ENCODE measurements at places on chromosomes 6 and 20.

- no peak for DNase-seq
Measured at GRCh38 chr20:19078448-19079373, 133.7 kb upstream of the SLC24A3 start.

DNA sequence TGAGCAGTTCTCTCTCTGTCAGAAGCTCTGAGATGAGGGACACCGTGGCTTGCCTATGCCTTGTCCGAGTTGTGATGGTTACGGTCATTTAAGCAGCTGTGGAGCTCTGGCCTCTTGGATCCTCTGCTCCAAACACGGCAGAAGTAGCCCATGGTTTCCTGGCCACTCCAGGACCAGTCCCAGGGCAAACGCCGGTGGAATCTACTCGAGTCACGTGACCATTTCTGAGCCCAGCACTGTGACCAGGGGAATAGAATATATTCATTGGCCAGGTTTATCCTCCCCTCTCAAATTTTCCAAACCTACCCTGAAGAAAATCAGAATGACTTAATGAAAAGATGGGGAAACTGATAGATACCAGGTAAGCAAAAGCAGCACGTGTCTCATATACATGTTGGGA, 152.8 kb downstream of the TTLL2 start:
- DNase-seq: no peak

- DNase-seq: peak; percentile 11
Measured at GRCh38 chr6:97947841-97948240, 664.8 kb upstream of the MMS22L start.

- DNase-seq: peak; percentile 88
Measured at GRCh38 chr6:21769405-21769861, 175.9 kb downstream of the SOX4 start.

DNA sequence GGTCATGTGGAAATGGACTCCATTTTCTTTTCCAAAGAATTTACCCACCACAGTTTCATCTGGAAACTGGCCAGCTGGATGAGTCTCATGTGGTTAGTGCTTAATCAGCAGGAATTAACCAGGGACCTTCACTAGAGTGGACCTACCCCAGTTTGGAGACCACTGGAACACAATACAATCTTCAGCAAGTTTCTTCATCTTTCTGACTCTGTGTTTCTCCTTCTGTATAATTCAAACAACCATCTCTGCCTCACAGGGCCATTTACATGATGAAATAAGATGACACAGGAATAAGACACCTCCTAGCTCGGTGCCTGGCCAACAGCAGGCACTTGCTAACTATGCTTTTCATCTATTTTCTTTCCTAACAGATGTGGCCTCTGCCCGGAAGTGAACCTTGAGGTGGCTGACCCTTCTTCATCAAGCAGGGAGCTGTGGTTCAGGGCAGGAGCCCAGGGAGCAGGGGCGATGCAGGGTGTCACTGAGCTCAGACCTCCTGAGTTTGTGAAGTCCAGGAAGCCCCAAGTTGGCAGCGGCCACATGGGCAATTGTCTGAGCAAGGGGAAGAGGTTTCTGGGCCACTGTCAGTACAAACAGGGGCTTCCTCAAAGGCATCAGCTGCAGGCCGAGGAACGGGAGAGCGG, 98.8 kb downstream of the SOD2 start:
- DNase-seq: peak; percentile 60

GRCh38 chr20:17635332-17636244, 46.5 kb downstream of the RRBP1 start:
- no peak for DNase-seq

GRCh38 chr6:1869308-1869707, 259.6 kb downstream of the FOXC1 start:
- no peak for DNase-seq

DNA sequence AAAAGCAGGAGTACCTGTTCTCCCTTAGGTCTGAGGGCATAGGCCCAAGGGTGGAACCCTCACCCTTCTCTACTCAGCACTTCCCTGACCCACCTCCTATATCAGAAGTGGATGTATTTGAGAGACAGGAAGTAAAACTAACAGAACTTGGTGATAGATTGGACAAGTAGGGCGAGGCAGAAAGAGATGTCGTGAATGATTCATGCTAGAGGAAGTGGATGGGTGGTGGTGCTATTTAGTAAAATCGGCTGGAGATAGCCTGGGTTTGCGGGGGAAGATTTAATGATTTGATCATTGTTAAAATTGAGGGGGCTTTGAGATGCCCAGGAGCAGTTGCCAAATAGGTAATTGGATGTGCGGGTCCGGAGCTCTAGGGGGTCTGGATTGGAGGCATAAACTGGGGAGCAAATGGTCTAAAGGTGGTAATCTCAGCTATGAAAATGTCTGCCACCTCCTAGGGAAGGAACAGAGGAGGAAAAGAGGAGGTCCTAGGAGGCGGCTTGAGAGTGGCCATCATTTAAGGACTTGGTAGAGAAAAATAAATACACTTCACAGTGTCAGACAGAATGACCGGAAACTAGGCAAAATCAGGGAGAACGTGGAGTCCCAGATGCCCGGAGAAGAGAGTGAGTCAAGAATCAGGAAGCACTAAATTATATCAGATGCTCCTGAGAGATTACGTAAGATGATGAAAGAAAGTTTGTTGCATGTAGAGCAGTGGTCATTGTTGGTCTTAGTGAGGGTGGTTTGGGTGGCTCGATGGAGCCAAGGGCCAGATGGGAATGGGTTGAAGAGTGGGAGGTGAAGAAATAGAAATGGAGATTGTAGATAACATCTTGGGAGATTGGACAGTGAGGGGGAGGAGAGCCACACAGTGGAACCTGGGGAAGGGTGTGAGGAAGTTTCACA, 142.0 kb downstream of the CEP57L1 start:
- DNase-seq: peak; percentile 43

DNA sequence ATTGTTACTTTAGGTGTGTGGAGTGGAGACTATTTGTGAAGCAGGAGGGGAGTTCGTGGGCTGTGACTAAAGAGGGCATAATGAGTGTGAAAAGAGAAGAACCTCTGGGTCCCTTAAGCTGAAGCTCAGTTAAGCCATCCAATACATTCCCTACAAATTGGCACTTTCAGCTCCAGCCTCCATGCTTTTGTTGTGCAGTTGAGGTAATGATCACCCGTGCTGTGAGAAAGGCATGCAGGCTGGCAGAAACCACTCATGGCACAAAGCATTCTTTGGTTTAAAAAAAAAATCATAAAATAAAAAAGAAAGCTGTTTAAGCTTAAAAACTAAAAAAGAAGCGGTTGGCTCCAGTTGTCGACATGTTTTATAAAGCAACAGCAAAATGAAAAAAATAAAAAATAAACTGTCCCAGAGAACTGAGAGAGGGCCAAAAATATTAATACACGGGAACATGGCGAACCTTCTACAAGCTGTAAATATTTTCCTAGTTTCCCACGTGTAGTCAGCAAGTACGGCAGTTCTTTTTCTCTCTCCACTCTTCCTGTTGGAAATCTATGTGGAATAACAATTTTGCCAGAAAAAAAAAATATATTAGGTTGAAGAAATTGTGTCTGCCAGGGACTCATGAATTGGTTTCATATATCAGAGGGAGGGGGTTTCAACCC, 82.2 kb downstream of the ANKRD60 start:
- DNase-seq: no peak

DNA sequence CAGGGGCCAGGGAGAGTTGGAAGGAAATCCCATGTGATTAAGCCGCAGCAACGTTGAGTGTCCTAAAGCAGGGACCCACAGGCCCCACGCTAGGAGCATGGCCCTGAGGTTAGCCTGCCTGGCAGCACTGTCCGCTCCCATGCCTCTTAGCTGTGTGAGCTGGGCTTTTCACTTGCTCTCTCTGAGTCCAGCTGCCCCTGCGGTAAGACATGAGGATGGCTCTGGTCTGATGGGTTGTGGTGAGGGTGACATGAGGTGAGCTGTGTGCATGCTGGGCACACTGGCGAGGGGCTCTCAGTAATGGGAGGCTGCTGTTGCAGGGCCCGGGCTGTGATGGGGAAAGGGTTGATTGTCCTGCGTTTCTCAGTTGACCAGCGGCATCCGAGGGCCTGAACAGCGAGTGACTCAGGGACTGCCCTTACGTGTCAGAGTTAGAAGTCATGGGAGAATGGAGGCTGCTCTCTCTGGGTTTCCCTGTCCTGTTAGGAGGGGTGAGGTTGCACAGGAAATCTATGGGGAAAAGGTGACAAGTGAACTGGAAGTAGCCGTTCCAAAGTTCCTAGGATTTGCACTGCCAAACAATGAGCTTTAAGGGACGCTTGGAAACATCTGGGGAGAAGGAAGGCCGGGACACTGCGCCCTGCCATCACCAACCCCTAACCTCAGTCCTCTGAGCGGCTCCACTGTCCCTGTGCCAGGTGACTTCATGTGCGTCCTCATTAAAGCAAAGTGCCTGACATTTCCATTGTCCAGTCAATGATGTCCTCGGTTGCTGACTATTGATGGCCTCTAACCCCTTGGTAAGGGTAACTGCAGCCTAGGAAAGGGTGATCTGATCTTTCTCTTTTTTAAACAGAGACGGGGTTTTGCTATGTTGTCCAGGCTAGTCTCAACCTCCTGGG, 51.3 kb downstream of the ADNP start:
- no peak for DNase-seq

DNA sequence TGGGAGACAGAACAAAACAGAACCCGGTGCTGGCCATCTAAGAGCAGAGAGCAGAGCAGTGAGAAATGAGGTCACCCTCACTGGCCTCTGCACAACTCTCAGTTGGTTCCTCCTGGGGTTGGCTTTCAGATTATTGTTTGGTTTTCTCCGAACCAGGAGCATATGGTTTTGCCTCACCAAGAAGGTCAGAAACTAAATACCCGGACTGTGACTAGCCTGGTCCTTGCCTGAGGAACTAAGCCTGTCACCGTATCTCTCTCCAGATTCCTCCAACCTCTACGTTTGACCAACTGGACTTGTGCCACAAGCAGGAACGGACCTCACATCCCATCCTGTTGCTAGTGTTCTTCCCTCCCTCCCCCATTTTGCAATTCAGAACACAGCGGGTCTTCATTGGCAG, 450.4 kb upstream of the JARID2 start:
- DNase-seq: no peak

DNA sequence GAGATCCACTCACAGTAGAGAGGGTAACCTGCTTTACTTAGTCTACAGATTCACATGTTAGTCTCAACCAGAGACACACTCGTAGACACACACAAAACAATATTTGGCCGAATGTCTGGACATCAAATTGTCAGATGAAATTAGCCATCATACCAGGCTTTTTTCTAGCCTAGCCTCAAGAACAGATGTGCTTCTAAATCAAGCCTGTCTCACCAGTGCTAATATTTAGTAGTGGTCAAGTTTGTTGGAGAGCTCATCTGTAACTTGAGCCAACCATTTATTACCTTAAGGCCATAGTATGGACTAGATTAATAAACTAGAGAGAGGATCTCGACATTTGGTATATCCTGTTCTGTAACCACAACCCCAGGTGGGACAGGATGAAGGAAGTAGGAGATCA, 1118.8 kb upstream of the MAP3K7 start:
- DNase-seq: no peak

DNA sequence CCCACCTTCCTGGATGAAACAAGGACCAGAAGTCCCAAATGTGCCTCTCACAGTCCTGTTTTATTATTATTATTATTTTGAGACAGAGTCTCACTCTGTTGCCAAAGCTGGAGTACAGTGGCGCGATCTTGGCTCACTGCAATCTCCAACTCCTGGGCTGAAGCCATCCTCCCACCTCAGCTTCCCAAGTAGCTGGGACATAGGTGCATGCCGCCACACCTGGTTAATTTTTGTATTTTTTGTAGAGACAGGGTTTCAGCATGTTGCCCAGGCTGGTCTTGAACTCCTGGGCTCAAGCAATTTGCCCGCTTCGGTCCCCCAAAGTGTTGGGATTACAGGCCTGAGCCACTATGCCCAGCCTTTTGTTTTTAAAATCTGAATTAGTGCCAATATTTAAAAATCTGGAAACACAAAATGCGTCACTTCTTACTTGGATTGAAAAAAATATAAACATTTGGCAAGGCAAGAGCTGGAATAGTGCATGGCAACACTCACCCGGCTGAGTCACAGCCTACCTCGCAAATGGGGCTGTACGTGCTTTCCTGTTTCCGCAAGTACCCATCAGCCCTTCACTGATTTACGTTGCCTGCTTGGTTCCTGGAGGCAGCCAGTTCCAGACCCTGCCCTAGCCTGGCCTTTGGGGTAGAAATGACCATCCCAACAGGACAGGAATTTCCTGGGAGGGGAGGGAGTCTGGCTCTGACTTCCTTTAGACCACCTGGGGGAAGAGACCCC, 6.3 kb downstream of the SDCBP2 start:
- peak; percentile 94 for DNase-seq

GRCh38 chr20:8077137-8077466, 55.0 kb upstream of the PLCB1 start:
- no peak for DNase-seq

GRCh38 chr6:14596410-14596809, 478.8 kb downstream of the CD83 start:
- peak; percentile 54 for DNase-seq

- DNase-seq: peak; percentile 79
Measured at GRCh38 chr6:16331384-16332174, 93.2 kb downstream of the GMPR start.

GRCh38 chr6:140718021-140718420, 1343.6 kb upstream of the CITED2 start:
- no peak for DNase-seq

DNA sequence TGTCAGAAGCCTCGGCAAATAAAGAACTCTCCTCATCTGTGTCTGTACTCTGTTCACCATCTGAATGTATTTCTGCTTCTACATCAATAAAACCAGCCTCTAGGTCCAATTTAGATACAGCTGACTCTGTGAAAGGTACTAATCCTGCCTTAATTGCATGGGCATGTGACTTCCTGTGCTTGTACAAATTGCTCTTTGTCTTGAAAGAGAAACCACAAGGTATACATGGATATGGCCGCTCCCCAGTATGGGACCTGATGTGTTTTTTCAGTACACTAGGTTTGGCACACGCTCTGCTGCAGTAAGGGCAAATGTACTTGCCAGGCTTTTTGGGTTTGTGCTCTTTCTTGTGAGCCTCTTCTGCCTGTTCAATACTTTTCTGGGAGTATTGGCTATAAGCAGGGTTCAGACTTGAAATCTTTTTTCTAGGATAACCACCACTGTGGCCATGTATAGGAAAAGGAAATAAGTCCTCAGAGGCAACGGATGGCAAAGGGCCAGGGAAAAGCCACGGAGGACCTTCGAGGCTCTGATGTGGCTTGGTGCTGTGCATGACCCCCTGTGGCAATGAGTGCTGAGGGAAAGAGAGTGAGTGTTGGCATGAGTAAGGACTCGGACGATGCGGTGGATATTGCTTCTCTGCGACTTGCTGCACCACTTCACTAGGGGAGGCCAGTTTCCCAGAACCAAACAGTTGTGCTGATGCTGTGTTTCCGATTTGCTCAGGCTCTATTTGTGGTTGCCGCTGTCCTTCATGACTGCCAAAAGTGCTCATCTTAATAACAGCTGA, 170.9 kb downstream of the HIVEP2 start:
- no peak for DNase-seq

Data from EL (cell line).